Smooth muscle cell of the brain vasculature (primary cell): ENCODE measurements at places on chromosomes 3 and 15.

DNA sequence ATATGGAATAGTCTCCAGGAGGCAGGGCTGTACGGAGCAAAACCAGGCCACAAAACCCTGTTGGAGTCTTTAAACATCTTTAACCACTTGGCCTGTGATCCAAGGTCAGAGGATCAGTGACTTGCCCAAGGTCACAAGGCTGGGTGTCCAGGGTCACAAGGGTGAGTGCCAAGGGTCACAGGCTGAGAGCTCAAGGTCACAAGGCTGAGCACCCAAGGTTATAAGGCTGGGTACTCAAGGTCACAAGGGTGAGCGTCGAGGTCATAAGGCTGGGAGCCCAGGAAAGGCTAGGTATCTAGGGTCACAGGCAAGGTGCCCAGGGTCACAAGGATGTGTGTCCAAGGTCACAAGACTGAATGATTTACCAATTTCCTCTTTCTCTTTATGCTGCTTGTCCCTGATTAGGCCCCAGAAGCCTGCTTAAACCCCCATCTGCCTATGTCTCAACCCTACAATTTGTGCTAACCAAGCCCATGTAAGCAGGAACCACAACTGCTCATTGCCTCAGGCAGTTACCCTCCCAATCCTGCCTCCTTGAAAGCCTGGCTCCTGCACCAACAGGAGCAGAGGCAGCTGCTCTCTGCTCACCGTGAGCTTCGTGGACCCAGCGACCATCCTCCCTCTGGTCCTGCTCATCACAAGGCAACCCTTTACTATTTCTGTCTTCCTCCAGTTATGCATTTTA is 51.5 kb downstream of the MGLL start:
- DNase-seq = no peak

DNA sequence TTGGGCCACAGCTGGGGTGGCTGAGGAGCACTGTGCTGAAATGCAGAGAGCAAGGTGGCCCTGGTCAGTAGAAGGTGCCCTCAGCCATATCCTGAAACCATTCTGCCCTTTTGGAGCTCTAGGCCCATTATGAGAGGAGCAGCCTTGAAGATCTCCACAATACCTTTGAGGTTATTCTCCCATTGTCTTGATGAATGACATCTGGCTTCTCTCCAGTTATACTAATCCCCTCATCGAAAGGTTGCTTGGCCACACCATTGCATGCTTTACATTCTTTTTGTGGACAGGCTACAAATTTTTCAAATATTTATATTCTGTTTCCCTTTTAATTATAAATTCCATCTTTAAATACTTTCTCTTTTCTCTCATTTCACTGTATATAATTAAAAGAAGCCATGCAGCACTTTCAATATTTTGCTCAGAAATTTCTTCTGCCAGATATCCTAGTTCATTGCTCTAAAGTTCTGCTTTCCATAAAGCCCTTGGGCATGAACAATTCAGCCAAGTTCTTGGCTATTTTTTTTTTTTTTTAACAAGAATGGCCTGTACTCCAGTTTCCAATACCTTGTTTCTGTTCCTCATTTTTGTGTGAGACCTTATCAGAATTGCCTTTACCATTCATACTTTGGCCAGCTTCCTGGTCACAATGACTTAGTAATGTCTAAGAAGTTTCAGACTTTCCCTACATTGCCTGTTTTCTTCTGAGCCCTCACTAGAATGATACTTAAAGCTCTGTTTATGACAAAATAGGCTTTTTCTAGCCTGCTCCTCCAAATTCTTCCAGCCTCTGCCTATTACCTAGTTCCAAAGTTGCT is 138.9 kb upstream of the SGO1 start:
- no peak for DNase-seq

GRCh38 chr3:78972617-78973301 is 795.0 kb downstream of the ROBO1 start:
- no peak for DNase-seq

DNA sequence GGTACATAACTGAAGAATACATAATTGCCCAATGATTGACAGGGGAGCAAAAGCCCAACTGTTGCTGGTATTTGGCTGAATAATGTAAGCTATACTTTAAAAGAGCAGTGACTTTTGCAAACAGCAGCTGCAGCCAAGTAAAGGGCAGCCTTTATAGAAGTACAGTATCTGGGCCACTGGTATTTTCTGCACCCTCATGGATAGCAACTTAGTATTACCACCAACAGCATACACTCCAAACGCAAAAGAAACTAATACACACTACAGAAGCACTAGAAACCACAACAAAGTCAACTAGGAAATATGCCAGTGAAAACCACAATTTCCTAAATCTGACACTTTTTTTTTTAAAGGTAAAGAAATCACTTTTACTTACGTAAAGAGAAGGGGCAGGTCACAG is 206.1 kb downstream of the TIGIT start:
- DNase-seq = no peak

DNA sequence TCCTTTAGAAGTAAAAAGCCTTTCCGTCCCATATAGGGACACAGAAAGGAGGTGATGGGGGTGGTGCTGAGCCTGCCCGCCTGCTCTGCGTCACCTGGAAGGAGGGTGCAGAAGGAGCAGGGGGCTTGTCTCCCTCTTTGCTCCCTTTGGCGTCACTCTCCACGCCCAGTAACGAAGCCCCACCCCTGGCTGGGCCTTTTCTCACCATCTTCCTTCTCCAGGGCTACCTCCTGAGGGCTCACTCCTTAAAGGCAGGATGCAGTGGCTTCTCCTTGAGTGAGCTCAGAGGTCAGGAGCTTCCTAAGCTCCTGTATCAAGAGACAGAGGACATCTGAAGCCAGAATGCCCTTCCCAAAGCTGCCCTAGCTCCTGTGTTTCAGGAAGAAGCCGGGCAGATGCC is 31.5 kb downstream of the SLCO3A1 start:
- no peak for DNase-seq
